Activated naive CD4-positive, alpha-beta T cell treated with anti-CD3 and anti-CD28 coated beads, Interleukin-2, amount 50 U/mL, for 72 hours (primary cell): ENCODE measurements at places on chromosomes 12 and 14.

DNA sequence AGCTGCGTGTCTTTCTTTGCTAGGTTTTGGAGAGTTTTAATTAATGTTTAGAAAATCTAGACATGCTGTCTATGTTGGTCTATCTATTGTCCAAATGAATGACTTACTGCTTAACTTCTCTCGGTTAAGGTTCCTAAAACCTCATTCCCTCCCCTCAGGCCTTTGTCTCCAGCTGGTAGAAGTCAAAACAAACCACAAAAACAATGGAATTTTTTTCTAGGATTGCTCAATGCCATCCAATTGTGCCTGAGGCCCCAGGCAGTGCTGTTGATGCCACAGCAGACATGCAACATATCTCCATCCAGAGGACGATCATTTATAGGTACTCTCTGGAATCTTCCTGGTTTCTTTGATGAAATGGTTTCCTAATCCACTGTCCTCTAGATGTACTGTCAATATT, 448.2 kb upstream of the TBX3 start:
- no peak for DNase-seq

DNA sequence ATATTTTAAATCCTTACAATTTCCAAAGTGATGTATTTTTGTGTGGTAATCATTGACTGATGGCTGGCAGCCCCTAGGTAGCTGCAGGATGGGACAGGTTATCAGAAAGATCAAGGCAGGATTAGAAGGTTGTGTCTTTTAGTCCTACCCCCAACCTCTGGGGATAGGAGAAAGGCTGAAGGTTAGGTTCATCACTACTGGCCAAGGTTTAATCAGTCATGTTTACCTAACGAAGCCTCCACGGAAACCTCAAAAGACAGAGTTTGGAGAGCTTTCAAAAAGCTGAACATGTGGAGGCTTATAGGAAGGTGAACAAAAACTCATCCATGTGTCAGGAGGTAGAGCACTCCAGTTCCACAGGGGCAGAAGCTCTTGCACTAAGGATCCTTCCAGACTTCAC, 77.5 kb upstream of the CD163 start:
- DNase-seq = no peak

- no peak for DNase-seq
Observed at GRCh38 chr12:56829908-56830307, 66.8 kb downstream of the HSD17B6 start.

GRCh38 chr14:79483477-79484388, 727.6 kb downstream of the DIO2 start:
- no peak for DNase-seq

GRCh38 chr12:28415755-28416154, 225.5 kb downstream of the CCDC91 start:
- DNase-seq = no peak
